ENCODE measurements at places on chromosomes 11 and 22.

DNA sequence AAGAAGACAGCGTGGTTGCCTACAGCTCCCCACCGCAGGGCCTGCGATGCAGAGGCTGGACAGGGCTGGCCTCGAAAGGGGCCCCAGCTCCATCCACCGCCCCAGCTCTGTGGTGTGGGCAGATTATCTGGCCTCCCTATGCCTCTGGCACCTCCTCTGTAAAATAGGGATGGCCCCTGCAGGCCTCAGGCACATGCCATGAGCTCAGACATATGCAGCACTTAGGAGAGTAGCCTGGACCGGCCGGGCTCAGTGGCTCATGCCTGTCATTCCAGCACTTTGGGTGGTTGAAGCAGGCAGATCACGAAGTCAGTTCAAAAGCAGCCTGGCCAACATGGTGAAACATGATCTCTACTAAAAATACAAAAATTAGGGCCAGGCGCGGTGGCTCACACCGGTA, 7.4 kb downstream of the APOBEC3D start:
- no peak for DNase-seq

GRCh38 chr11:47501101-47501500, 51.8 kb downstream of the CELF1 start:
- no peak for DNase-seq

DNA sequence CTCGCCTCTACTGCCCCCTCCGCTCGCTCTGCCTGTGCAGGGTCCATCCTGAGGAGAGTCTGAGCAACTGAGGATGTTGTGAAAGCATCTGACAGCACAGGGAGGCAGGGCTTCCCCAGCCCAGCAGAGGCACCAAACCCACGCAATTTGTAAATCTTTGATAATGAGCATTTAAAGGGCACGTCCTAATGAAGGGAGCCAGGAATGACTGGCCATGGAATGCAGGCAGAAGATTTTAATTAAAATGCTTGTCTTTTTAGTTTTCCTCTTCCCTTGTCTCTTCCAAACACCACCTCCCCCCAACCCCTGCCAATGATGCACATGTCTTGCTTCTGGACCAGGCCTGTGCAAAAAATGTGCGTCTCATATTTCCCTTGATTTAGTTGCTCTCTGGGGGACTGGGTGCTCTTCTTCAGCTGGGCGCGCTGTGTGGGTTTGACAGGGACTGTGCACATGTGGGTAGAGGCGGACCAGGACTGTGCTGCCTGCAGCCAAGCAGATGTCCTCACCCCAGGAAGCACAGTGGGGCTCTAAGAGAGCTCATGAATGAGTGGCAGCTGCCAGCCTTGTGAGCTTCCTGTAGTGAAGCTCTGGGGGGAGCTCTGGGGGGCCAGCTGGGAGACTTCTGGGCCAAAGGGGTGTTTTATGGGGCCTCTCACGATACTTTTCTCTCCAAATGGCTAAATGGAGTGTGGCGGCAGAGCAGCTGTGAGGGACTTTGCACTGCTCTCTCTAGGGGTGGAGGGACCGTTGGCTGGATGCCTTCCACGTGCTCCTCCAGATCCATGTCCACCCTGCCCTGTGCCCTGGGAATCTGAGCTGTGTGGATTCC, 273.5 kb downstream of the ST3GAL4 start:
- no peak for DNase-seq

DNA sequence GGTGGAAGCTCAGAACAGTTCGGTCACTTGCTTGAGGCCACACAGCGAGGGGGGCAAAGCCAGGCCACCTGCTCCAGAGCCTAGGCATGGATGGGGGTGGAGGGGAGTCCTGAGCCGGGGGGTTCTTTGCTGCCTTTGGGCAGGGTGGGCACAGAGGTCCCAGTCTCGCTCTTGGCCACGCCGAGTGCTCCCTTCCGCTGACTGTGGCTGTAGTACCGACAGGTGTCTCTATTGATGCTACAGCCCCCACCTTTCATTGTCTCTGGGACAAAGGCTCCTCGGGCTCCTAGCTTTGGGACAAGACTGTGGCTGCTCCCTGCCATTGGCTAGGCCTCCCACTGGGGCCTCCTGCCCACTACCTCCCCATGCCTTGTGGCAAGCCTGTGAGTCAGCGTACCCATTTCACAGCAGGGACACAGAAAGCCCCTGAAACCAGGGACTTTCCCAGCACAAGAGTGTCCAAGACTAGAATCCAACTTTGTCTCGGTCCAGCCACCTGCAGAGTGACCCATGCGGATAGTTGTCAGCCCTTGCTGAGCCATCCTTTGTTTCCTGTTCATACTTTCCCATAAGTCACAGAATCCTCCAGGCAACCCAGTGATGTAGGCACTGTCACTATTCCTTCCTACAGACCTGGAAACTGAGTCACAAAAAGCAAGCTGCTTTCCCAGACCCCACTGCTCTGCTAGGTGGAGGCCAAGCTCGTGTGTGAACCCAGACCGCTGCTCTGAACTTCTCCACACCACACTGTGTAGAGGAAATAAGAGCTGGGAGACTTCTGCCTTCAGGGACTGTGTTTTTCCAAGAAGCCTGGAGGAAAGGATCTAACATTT, 17.2 kb downstream of the MYEOV start:
- no peak for DNase-seq

DNA sequence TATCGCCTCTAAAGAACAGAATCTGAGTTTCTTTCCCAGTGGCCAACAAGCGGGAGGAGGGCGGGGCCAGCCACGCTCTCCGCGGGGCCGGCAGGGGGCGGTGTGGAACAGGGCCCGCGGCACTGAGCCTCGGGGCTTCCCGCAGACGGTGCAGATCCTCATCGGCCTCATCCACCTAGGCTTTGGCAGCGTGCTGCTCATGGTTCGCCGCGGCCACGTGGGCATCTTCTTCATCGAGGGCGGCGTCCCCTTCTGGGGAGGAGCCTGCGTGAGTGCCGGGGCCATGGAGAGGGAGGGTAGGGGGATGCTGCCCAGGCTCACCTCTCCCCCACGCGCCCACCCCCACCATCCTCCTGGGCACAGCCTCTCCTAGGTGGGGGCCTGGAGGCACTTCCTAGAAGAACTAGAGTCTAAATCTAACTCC, 10.7 kb downstream of the MS4A15 start:
- no peak for DNase-seq

DNA sequence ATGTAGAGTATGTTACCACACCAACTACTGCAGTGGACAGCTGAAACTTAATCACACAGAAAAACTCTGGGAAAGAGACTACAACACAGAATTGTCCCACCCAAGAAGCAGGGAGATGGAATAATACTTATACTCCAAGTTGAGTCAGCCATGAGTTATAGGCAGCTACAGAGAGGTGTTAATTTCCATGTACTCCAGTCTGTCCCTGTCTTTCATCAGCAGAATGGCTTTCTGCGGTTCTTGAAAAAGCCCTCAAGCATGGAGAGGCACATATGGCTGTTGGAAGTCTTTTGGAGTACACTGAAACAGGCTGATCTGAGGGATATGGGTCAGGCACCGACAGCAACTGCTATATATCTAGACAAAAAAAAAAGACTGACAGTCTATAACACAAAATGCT, 219.5 kb downstream of the DLG2 start:
- DNase-seq = no peak

All from body of pancreas (tissue), 4 donors.